ENCODE measurements at places on chromosomes 12 and 14.

- DNase-seq, result no peak
Measured at GRCh38 chr12:20342111-20342510, 26.2 kb upstream of the PDE3A start.

GRCh38 chr14:93824076-93824475 lies 35.8 kb upstream of the PRIMA1 start:
- no peak for DNase-seq

DNA sequence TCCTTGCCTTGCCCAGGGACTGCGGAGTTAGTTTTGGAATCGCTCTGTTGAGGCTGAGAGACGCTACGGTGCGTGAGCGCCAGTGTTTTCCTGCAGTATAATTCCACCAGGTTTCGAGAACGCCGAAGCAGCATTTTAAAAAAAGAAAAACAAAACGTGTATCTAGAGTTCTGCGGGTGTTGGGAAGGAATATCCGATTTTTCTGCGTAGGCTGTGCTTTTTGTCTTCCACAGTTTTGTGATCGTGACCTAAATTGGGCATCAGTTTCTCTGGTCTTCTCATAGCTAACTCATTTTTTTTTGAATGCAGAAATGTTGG lies 778 bp downstream of the DNM1L start:
- no peak for DNase-seq

DNA sequence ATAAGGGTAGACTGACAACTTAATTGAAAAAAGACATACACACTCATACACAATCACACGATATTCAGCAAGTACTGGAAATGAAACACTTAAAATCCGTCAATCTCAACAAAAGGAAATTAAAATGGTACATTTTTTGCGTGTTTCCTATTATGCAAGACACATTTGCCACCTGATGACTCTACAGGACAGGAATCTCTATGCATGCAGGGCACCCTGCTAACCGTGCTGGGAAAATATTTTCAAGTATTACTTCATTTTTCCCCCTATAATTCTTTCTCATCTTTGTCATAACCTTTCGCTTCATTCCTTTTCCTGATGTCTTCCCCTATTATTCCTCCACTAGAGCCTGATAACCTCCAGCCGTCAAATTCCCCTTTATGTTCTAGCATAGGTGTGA lies 150.2 kb downstream of the TMEM132D start:
- DNase-seq, result no peak

- DNase-seq, result no peak
Measured at GRCh38 chr14:71190770-71191374, 283.6 kb downstream of the PCNX1 start.

DNA sequence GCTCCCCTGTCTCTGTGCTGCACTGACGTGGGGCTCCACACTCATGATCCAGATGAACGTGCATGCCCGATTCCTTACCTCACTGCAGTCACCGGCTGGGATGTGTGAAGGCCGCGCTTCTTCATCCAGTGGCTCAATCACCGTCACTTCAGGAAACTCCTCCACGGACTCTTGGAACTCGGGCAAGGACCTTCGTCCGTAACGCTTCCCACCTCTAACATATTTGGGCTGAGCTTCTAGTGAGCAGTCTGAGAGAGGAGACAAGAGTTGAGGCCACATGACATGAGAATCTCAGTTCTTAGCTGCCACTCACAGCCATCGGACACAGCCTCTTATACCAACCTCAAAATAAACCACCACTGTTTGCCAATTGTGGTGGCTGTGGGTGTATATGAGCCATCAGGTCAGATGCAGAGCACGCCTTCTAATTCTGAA lies 38.3 kb downstream of the NIN start:
- DNase-seq, result no peak

DNA sequence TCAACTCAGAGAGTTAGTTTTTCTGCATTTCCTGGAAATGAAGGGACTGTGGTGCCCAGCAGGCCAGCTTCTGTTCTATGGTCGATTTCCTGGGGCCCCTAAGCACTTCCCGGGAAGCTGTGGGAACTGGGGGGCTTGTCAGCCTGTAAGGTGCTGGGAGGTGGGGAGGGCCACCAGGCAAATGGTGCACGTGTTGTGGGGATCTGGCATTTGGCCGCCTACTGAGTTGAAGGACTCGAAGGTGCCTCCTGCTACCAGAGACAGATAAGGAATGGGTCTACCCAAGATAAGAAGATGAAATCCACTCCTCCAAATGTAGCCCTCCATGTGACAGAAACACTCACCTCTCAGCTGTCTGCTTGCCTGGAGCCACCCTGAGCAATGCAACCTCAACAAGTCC lies 341.7 kb downstream of the DPF3 start:
- no peak for DNase-seq

Data from HuH-7 (cell line).